ENCODE measurements at places on chromosomes 11 and 22. TPM values are rescaled to one million over a fixed set of nuclear protein-coding genes. Genes with fewer than 3 reads are reported as not detected.
A peak's percentile ranks its signal among the peaks of the same experiment; 100 is the strongest.

CARD10 gene
- 4.6 TPM for total RNA-seq

DNA sequence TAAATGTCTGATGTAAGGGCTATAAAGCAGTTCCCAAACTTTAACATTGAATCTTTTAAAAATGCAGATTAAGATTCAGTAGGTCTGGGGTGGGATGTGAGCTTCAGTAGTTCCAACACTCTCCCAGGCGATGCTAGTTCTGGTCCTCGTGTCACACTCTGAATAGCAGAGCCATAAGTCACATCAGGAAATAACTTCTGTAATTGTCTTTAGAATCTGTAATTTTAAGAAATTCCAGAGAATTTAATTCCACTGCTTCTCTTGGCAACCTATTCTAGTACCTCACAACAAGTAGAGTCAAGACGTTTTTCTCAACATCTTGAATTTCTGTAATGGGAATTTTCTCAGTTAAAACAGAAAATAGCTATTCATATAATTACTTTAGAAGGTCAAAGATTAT lies 223.1 kb downstream of the TMEM135 start:
- no peak for DNase-seq
- no peaks in the 10 kb centered on the region for H3K27me3 ChIP-seq
- H3K4me1 ChIP-seq, result no peaks in the 10 kb centered on the region
- H3K27ac ChIP-seq, result no peak overlapping the region
- H3K36me3 ChIP-seq, result no peaks in the 10 kb centered on the region

DNA sequence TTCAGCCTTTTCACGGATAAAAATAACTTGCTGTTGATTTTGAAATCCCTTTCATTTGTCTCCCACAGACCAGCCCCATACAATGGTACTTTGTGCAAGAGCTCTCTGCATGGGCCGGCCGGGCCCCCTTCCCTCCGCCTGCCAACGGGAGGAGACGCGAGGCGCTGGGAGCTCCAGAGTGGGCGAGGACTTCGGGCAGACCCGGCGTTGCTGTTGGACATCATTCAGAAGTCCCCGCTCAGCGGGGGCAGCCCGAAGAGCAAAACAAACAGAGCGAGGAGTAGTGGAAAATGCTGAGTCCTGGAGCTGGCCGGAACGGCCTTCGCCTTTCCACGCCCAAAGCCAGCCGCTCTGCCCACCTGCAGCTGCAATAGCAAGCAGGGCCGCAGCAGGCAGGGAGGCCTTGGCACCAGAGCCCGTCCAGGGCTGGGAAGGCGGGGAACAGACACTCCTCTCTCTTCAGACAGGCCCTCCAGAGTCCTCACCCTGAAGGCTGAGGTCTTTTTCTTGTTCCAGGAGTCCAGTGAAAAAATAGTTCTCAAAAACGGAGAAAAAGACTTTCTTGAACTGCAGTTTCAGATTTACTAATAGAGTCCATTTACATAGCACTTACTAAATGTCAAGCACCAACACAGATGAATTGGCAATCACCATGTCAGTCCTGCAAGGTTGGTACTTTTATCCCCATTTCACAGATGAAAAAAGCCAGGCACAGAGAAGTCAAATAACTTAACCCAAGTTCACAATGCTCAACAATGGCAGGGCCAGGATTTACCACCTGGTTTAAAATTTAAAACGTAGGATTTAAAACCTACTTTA lies 135.5 kb downstream of the ETS1 start:
- no peaks in the 10 kb centered on the region for H3K27me3 ChIP-seq
- H3K4me3 ChIP-seq, result no peak overlapping the region
- DNase-seq, result no peak
- H3K4me1 ChIP-seq, result no peaks in the 10 kb centered on the region
- no peaks in the 10 kb centered on the region for H3K36me3 ChIP-seq

TRIM44 gene
- 62.5 TPM for total RNA-seq

DNA sequence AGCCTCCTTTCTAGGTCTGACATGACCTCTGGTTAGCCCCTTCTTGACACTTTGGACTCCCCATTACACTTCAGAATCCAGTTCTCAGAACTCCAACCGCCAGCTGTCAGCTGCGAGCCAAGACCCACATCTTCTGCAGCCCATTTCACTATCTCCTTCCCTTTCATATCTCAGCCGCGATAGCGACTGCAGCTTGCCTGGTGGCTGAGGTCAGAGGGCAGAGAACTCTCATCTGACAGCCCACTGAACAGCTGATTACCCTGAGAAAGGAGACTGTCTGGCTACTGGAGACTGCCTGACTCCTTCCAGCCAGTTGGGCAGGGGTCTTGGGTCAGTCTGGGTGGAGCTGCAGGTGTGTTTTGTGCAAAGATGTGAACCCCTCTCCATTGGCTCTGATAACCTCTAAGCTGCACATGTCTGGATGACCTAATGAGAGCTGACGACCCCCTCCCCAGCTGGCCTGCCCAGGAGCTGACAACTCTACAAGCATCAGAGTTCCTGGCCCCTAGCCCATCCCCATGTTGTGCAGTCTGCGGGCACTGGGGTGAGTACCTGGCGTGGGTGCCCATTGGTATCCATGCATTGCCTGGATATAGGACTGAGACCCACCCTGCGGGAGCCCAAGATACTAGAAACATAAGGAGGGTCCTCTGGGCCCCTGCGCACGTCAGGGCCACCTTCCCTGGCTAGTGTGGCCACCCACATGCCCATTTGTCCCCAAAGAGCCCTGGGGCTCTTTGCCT lies 1.1 kb downstream of the CHRM1 start:
- H3K27ac ChIP-seq, result no peak overlapping the region
- peaks cover 13% of the 10 kb centered on the region for H3K27me3 ChIP-seq
- peaks cover 19% of the 10 kb centered on the region for H3K4me1 ChIP-seq
- H3K36me3 ChIP-seq, result no peaks in the 10 kb centered on the region
- H3K4me3 ChIP-seq, result no peak overlapping the region
- DNase-seq, result peak; percentile 41

KRTAP5-1 gene
- not detected for total RNA-seq

KLHL35 gene
- total RNA-seq, result not detected

DNA sequence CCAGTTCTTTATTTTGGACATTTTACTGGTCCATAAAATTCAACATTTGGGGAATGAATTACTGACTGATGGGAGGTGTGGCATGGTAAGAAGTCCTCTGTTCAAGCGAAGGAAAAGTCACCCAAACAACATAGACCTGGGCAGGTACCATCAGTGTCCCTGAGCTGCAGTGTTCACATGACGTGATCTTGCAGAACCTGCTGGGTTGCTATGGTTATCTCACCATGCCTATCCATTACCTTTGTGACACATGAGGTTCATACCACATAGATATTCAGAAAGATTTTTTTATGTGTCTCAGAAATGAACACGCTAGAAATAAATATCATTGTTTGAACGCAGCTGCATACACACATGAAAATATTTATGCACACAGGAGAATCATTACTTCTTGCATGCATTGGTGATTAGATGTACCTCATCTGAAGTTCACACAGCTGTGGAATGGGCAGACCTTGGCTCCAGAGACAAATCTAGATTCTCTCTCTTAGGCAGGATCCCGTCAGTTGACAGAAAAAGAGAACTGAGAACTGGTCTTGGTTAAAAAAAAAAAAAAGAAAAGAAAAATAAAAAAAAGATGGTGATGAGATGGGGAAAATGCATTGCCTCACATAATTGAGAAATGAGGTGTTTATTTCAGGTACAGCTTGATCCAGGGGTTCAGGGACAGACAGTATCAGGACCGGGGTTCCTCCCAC lies 21.4 kb upstream of the RCN1 start:
- no peaks in the 10 kb centered on the region for H3K36me3 ChIP-seq
- peaks cover 26% of the 10 kb centered on the region for H3K27me3 ChIP-seq
- no peak overlapping the region for H3K27ac ChIP-seq
- DNase-seq, result no peak
- H3K4me1 ChIP-seq, result no peaks in the 10 kb centered on the region
- no peak overlapping the region for H3K4me3 ChIP-seq

DDX6 gene
- 102 TPM for total RNA-seq

CD3G gene
- 0.55 TPM for total RNA-seq

GRCh38 chr11:115365907-115366306 lies 138.3 kb downstream of the CADM1 start:
- DNase-seq, result no peak
- no peaks in the 10 kb centered on the region for H3K36me3 ChIP-seq
- H3K4me1 ChIP-seq, result no peaks in the 10 kb centered on the region

DNA sequence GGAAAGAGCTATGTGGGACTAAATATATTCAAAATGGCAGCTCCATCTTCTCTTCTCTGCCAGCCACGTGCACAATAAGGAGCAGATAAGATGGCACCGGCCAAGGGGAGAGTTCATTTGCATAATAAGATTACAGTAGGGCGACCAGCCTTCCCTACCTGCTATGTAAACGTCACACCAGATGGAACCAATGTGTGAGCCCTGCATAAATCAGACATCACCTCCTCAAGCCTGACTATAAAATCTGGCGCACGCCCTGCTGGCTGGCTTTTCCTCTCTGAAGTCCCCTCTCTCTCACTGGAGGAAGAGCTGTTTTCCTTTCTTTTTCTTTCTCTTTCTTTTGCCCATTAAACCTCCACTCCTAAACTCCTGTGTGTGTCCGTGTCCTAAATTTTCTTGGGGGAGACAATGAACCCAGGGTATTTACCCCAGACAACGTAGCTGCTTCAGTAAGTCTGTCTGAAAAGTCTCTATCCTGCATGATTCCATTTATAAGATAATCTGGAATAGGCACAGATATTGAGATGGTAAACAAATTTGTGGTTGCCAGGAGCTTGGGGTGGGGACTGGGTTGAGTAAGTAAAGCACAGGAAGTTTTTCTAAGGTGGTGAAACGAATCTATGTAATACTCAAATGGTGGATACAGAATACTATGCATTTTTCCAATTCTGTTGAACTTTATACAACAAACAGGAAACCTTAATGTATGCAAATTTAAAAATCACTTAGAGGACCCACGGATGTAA lies 670.0 kb upstream of the KIRREL3 start:
- no peak overlapping the region for H3K4me3 ChIP-seq
- H3K4me1 ChIP-seq, result no peaks in the 10 kb centered on the region
- no peak overlapping the region for H3K27ac ChIP-seq
- no peaks in the 10 kb centered on the region for H3K27me3 ChIP-seq

DNA sequence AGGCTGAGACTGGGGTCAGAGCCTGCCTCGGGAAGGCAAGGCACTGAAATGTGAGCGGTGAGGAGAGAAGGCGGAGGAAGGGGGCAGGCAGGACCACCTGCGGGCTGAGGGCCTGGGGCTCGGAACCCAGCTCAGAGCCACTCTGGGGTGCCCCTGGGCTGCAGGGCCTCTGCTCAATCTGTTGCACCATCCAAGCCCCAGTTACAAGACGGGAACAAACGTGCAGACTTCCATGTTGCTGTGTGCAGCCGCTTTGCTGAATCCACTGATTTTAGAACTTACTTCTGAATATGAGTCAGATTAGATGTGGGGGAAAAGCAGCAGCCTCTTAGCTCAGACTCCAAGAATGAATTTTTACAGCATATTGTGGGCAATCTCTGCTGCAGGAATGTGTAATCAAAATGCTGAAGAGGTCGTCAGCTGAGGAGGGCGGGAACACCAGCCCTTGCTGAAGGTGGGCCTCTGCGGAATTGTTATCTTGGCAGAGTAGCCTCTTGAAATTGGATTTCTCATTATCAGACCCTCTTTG lies 21.6 kb downstream of the PARVG start:
- peaks cover 5% of the 10 kb centered on the region for H3K4me1 ChIP-seq
- no peak overlapping the region for H3K4me3 ChIP-seq
- DNase-seq, result no peak

NCAPH2 gene
- 83.2 TPM for total RNA-seq

PANX3 gene
- total RNA-seq, result 0.42 TPM

DNA sequence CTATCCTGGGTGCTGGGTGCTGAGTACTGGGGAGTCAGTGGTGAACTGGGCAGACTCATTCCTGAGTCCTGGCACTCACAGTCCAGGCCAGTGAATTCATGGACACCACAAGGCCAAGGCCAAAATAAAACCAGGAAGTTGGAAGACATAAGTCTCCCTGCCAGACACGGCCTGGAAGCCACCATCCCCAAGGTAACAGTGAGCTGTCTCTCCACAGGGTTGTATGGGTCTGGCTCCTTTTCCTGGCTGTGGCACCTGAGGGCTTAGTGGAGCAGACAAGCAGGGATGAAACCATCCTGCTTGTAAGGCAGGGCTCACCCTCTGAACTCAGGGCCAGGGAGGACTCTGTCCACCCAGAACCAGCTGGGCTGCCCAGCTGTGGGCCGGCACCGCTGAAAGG lies 54.7 kb upstream of the ALX4 start:
- peaks cover 5% of the 10 kb centered on the region for H3K4me1 ChIP-seq
- H3K4me3 ChIP-seq, result no peak overlapping the region
- DNase-seq, result no peak
- H3K27me3 ChIP-seq, result peaks cover 47% of the 10 kb centered on the region
- H3K27ac ChIP-seq, result no peak overlapping the region

- peaks cover 12% of the 10 kb centered on the region for H3K4me1 ChIP-seq
- H3K4me3 ChIP-seq, result no peak overlapping the region
- H3K27ac ChIP-seq, result no peak overlapping the region
- peaks cover 61% of the 10 kb centered on the region for H3K36me3 ChIP-seq
- DNase-seq, result no peak
Measured at GRCh38 chr22:42064629-42065028, 6.0 kb downstream of the NAGA start.

MPEG1 gene
- 0.07 TPM for total RNA-seq

IGSF9B gene
- 0.04 TPM for total RNA-seq

DNA sequence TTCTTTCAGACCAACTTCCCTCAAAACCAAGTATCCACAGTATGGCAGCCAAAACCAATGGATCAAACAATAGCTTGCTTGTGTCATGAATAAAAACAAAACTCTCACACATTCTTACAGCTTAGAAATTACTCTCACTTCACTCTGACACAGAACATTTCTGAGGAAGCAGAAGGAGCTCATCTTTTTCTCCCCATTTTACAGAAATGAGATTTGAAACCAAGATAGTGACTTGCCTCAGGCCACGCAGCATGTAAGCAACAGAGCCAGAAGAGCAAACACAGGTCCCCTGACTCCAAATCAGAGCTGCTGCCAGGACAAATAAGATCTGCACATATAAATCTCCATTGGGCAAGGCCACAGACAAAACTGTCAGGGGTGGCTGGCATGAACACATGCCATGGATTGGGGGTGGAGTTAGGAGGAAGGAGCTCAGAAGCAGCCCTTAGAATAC lies 64.8 kb downstream of the RAB30 start:
- H3K4me3 ChIP-seq, result no peak overlapping the region
- no peak overlapping the region for H3K27ac ChIP-seq
- H3K36me3 ChIP-seq, result no peaks in the 10 kb centered on the region
- peaks cover 13% of the 10 kb centered on the region for H3K4me1 ChIP-seq
- no peak for DNase-seq

- H3K4me1 ChIP-seq, result peaks cover 8% of the 10 kb centered on the region
- DNase-seq, result no peak
- no peaks in the 10 kb centered on the region for H3K36me3 ChIP-seq
- no peak overlapping the region for H3K27ac ChIP-seq
Measured at GRCh38 chr11:74743640-74744039, 5.0 kb upstream of the RNF169 start.

GRCh38 chr11:122597511-122597910 lies 58.0 kb upstream of the UBASH3B start:
- H3K27me3 ChIP-seq, result no peaks in the 10 kb centered on the region
- H3K4me3 ChIP-seq, result no peak overlapping the region
- H3K36me3 ChIP-seq, result no peaks in the 10 kb centered on the region
- H3K27ac ChIP-seq, result no peak overlapping the region
- DNase-seq, result no peak

GRCh38 chr11:105208019-105208418 lies 68.5 kb upstream of the CARD18 start:
- H3K36me3 ChIP-seq, result no peaks in the 10 kb centered on the region
- H3K27me3 ChIP-seq, result no peaks in the 10 kb centered on the region
- no peak overlapping the region for H3K4me3 ChIP-seq
- H3K4me1 ChIP-seq, result no peaks in the 10 kb centered on the region
- DNase-seq, result no peak

GRCh38 chr11:130513132-130513531 lies 64.7 kb downstream of the ADAMTS15 start:
- no peak overlapping the region for H3K4me3 ChIP-seq
- no peaks in the 10 kb centered on the region for H3K36me3 ChIP-seq
- no peaks in the 10 kb centered on the region for H3K27me3 ChIP-seq
- no peak overlapping the region for H3K27ac ChIP-seq
